ENCODE measurements at places on chromosomes 7 and 10.
A peak's percentile ranks its signal among the peaks of the same experiment; 100 is the strongest.

- DNase-seq: no peak
Observed at GRCh38 chr10:42977032-42977416, 99.8 kb upstream of the RET start.

GRCh38 chr7:117616694-117617093 lies 136.9 kb downstream of the CFTR start:
- no peak for DNase-seq

- peak; percentile 17 for DNase-seq
Observed at GRCh38 chr7:16062269-16062668, 359.1 kb downstream of the CRPPA start.

- DNase-seq: no peak
Observed at GRCh38 chr10:17176091-17176490, 25.4 kb downstream of the TRDMT1 start.

DNA sequence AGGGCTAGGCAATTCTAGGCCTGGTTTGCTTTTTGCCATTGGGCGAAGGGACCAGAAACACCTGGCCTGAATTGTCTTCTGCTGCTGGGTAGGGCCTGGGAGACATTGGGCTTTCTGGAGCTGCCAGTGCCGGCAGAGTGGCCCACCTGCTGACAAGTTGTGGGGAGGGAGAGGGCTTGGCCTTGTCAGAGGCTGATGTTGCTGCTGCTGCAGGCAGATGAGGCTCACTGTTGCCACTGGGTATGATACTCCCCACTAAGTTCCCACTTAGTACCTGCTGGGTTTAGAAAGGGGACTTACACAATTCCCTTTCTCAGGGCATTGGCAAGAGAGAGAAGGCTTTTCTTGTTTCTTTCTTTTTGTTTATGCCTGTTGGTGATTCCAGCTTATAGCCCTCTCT lies 289.6 kb upstream of the NPVF start:
- no peak for DNase-seq

- DNase-seq: peak; percentile 91
Observed at GRCh38 chr10:119461380-119461779, 81.1 kb downstream of the RGS10 start.

DNA sequence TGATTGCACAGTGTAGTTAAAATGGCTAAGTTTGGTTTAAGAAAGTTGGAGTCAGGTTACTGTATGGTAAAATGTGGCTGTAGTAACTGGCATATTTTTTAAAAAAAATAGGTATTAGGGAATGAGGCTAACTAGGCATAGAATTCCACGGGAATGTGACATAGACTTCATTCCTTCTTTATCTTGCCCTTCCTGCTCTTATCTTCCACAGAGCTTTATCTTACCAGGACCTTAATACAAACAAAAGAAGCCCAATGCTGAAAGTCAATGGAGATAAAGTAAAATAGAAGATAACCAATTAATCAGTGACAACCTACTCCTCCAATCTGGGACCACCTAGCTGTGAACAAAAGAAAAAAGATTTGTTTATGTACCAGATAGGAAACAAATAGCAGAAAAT lies 58.1 kb downstream of the TET1 start:
- no peak for DNase-seq

GRCh38 chr10:19966751-19967150 lies 150.5 kb downstream of the PLXDC2 start:
- no peak for DNase-seq

DNA sequence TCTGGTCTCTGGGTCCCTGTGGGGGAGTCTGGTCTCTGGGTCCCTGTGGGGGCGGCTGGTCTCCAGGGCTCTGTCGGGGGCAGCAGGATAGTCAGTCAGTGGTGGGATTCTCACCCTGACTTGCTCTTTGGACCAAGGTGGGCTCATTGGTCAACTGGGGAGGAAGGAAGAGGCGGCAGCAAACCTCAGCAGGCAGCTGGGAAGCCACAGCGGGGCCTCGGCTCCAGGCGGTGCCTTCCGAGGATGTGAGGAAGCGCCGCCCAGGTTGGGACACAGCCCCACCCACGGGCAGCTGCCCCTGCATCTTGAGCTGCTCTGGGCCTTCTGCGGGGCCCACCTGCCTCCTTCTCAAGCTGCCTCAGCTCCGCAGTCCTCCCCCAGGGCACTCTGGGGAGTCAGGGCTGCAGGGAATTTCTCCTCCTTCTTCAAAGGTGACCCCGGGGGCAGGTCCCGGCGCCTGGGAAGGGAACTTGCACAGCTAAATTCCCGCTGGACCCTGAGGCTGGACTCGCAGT lies 20.4 kb upstream of the KNDC1 start:
- no peak for DNase-seq

- no peak for DNase-seq
Observed at GRCh38 chr10:131346456-131346855, 34.9 kb upstream of the TCERG1L start.

GRCh38 chr7:520503-521161 lies 986 bp upstream of the PDGFA start:
- peak; percentile 25 for DNase-seq

DNA sequence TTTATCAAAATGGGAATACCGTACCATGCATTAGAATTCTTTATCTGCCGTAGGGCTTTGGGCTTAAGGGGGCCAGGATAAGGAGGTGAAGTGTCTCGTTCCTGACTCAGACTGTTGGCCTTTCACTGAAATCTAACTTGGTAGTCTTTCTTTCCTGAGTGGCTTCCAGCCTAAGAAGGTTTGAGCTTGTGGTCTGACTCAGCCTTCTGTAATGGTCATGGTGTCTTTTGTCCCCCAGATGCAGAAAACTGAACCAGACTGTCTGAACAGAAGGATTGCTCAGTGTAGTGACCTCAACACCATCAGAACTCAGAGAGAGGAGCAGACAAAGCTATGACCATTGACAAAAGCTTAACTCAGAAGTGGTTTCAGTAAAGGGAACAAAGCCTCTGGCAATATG lies 39.5 kb downstream of the WNT2 start:
- DNase-seq: peak; percentile 87

- DNase-seq: no peak
Observed at GRCh38 chr7:37445790-37446189, 2.9 kb downstream of the ELMO1 start.

DNA sequence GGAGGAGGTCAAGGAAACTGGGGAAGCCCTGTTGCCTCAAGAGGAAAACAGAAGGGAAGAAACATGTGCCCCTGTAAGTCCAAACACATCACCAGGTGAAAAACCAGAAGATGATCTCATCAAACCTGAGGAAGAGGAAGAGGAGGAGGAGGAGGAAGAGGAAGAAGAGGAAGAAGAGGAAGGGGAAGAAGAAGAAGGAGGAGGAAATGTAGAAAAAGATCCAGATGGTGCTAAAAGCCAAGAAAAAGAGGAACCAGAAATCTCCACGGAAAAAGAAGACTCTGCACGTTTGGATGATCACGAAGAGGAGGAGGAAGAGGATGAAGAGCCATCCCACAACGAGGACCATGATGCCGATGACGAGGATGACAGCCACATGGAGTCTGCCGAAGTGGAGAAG lies 82.7 kb upstream of the SAMD8 start:
- no peak for DNase-seq

DNA sequence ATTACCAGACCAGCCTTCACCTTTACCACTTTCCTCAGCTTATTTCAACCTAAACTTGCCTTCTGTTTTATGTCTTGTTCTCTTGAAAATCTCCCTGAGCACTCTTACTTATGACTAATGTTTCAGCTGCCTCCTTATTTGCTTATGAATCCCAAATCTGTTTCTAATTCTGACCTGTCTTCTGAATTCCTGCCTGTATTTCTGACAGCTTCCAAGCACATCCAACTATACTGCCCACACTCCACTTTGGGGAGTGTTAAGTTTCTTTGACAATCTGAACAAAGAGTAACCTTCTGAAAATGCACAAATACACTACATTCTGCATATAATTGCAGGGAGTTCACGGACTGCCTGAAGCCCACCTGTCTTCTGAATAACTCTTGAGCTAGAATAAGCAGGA lies 48.7 kb downstream of the ARMC3 start:
- DNase-seq: no peak

GRCh38 chr7:12814828-12815227 lies 127.4 kb downstream of the ARL4A start:
- no peak for DNase-seq

- DNase-seq: peak; percentile 45
Observed at GRCh38 chr10:47137311-47137851, 162.6 kb upstream of the GDF10 start.

DNA sequence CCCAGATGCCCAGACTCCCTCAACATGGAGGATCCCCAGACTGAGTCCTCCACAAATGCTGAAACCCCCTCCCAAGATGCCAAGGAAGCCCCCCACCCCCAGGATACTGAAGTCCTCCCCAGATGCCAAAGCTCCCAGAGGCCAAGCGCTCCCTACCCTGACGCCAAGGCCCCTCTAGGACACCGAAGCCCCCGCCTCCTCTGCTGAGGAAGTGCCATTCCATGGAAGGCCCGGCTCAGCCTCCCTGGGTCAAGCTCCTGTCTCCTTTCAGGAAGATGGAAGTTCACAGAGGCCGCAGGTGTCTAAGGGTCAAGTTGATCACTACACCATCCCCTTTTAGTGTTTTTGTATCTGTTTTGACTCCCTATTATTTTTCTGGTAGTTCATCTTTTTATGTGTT lies 606.8 kb downstream of the DNAJB6 start:
- no peak for DNase-seq

- no peak for DNase-seq
Observed at GRCh38 chr7:140315498-140316164, 82.7 kb downstream of the SLC37A3 start.

GRCh38 chr10:51955696-51956095 lies 256.3 kb upstream of the CSTF2T start:
- DNase-seq: no peak

GRCh38 chr7:47148536-47149207 lies 433.2 kb downstream of the TNS3 start:
- no peak for DNase-seq

DNA sequence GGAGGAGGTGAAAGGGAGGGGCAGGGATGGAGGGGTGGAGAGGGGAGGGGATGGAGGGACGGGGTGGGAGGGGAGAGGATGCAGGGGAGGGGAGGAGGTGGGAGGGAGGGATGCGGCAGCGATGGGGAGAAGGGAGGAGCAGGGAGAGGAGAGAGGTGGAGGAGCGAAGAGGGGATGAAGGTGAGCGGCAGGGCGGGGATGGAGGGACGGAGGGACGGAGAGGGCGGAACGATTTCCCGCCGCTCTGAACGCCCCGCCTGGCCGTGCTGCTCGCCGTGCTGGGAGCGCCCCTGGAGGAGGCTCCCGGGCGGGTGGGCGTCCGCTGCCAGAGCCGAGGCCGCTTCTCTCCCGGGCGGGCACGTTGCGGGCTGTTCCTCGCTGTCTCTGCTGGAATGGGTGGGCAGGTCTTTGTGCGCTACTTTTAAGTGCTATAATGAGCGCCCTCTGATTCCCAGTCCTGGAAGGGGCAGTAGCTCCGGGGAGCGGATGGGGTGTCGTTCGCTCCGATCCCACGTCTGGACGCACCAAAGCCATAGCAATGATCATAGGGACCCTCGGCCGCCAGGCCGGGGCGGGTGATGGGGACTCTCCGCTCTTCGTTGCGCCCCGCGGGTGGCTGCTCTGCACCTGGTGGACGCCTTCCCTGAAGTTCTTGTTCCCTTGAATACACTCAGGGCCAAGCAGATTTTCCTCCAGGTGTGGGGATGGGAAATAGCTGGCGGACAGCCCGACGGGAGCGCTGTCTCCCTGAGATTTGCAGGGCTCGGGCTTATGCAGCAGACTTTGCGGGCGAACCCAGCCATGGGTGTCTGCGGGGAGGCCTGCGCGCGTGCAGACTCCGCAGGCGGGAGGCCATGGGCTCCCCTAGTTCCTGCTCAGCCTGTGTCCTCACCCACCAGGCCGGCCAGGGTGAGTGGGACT lies 81.1 kb upstream of the CPXM2 start:
- DNase-seq: no peak

- peak; percentile 27 for DNase-seq
Observed at GRCh38 chr10:110269374-110270318, 35.1 kb downstream of the SMNDC1 start.

DNA sequence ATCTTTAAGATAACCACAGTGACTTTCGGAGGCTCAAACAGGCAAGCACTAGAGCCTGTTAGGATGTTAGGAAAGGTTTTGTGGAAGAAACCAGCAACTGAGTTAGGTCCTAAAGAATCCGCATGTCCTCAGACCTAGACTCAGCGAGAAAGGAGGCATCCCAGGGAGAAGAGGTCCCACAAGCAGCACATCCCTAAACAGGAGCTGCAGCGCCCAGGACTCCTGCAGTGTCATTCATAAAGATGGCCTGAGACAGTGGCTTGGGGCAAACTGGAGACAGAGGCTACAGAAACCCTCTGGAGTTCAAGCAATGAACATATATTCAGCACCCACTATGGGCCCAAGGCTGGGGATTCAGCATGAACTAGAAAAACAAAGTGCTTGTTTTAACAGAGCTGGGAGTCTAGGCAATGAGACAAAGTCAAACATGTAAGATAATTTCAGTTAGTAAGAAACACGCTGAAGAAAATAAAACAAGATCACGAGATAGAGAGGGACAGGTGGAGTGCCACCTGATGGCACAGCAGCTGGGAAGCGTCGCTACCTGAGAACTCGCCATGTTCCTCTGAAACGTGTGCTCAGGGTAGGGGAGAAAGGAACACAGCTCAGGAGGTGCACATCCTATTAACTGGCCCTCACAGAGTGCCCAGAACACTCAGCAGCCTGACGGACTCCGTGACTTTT lies 48.1 kb downstream of the PARD3 start:
- DNase-seq: no peak

- DNase-seq: no peak
Observed at GRCh38 chr10:77849039-77849664, 77.4 kb downstream of the DLG5 start.

- DNase-seq: peak; percentile 22
Observed at GRCh38 chr7:118013252-118014010, 140.2 kb upstream of the CTTNBP2 start.

DNA sequence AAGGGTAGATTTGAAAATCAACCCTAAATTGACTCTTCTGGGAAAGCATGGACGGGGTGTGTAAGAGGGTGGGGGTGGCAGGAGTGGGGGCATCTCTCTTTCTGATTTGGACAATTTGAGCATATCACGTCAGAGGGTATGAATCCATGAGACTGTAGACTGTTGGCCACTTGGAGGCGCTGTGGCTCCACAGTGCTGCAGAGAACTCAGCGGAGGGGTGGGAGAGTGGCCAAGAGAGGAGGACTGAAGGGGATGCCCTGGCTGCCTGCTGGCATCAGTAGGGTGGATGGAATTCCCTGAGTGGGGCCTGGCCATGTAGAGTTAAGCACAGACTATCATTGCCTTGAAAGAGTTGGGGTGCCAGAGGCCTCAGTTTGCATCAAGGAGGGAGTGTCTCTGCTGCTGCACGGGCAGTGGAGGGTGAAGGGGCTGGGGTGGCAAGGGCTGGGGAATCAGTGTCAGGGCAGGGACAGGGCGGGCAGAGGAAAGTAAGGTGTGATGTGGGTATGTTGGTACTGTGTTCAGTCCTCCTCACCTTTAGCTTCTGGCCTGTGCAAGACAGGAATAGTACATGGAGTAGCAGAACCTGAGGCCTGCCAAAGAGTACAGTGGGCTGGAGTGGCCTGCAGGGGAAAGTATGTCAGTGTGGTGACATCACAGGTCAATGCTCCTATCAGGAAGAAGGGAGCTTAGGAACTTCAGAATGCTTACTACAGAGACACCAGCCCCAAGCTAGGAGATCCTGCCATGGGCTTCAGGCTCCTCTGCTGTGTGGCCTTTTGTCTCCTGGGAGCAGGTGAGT lies 133.5 kb upstream of the PRSS58 start:
- DNase-seq: no peak

Measured in kidney tubule cell (primary cell).